ENCODE measurements at places on chromosomes 4 and X. TPM values are rescaled to one million over a fixed set of nuclear protein-coding genes. Genes with fewer than 3 reads are reported as not detected.

DNA sequence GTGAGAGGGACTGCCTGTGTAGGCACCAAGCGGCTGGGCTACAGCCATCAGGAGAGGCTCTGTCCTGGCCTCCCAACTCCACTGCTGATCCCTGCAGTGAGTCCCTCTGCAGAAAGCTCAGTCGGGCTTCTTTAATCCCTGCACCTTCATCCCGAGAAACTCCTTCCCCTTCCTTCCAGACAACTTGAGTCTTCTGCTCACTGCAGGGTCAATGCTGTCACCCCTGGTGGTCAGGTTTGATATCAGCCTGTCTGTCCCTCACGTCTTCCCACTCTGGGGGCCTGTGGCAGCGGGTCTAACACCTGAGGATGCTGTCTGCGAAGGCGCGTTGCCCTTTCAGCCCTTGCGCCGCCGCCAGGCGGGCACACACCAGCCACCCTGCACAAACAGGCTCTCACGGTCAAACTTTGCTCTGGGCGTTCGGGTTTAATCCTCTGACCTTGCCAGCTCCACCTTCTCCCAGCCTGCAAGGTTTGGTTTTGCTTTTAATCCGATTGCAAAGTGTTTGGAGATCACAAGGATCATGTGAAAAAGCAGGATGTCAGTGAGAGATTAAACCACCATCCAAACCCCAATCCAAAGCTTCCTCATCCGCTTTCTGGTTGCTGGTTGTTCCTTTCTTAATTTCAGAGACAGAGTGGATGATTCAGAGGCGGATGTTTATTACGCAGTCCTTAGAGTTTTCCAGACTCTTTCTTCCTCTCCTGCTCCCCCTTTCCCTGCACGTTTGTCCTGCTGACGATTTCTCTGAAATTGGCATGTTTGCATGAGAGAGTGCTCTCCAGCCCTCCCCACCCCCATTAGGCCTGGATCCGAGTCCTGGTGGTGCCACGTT, 74.8 kb upstream of the SLC34A2 start:
- no peak for DNase-seq

BEX5 gene
- total RNA-seq = 0.90 TPM

DNA sequence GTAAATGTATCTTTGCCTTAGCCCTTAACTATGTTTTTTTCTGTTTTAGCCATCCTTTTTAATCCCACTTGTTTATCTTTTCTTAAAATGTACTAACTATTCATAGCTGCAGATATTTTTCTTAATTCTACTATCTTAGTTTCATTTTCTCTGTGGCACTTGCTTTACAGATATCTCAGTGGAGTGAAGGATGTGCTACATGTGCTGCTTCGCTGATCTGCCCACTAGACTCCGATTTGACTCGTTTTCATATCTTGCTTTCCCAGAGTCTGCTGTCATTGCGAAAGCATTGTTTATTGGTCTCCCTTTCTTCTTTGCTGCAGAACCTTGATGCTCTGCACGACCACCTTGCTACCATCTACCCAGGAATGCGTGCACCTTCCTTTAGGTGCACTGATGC, 30.6 kb downstream of the GUCY1B1 start:
- DNase-seq = no peak

DNA sequence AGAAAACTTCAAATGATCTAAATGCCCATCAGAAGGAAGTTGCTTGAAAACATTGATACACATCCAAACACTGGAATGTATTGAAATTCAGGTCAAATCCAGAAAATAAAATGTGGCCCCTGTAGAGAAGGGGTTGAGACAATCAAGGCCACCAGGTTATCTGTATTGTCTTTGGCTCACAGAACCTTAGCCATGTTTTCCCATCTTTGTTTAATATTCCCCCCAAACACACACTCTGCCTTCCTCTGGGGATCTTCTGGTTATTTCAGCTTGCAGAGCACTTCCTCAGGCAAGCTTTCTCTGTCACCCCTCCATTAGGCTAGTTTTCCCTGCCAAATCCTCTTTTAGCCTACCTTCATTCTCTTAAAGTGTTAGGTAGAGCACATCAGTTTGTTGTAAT, 30.5 kb downstream of the PAGE2 start:
- DNase-seq = peak; percentile 88

ARR3 gene
- total RNA-seq = not detected

BEX1 gene
- total RNA-seq = not detected

DNA sequence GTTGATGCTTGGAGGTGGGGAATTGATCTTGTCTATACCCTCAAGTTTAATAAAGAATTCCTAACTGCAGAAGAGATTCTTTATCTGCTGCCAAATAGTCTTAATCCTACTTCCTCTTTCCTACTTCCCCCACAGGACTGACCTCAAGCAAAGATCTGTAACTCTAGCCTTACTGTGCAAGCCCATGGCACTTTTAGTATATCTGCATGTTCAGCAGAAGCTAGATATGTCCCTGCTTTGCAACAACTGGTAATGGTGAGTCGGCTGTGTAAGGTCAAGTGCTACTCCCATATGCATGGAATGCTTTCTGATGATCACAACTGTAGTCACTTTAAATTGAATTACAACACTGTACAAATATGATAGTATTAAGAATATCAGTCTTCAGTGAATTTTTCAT, 26.3 kb upstream of the PDS5A start:
- no peak for DNase-seq

IL13RA1 gene
- 47.9 TPM for total RNA-seq

- DNase-seq = no peak
These were observed 67.5 kb downstream of the RBM47 start for GRCh38 chr4:40562208-40562607.

DNA sequence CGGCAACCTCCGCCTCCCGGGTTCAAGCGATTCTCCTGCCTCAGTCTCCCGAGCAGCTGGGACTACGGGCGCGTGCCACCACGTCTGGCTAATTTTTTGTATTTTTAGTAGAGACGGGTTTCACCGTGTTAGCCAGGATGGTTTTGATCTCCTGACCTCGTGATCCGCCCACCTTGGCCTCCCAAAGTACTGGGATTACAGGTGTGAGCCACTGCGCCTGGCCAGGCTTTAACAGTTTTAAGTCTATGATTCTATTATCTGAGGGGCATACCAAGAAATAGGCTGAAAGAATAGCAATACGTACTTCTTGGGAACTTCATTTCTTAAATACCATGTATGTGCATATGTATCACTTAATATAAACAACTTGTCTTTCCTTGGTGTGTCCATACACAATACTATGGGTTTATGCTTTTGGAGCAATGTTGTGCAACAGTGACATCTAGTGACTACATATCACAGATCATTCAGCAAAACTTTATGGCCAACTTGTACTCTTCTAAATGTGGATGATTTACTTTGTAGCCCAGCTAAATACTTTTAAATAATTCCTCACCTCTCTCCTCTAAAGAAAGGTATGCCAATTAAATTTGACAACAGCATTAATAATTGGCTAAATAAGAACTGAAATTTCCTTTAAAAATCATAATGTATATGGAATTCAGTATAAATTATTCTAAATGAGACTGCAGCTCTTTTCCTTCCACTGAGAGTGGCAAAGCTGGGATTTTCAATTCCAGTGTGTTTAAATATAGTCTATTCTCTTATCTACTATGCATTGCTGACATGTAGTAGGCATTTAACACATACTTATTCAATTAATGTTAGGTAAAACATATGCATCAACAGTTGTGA, 10.4 kb downstream of the SLC9B1 start:
- peak; percentile 68 for DNase-seq

- DNase-seq = no peak
These were observed 77.6 kb upstream of the ZNF518B start for GRCh38 chr4:10534820-10535219.

- DNase-seq = peak; percentile 0
These were observed 38.6 kb downstream of the ALG13 start for GRCh38 chrX:111719426-111720210.

Data from dermis microvascular lymphatic vessel endothelial cell (primary cell).